ENCODE measurements at places on chromosomes 7 and 10.

- DNase-seq, result no peak
Measured at GRCh38 chr7:127885222-127885772, 145.9 kb downstream of the LRRC4 start.

- DNase-seq, result no peak
Measured at GRCh38 chr7:44750921-44751571, 2.4 kb downstream of the ZMIZ2 start.

GRCh38 chr7:91235211-91235832 is 28.9 kb upstream of the FZD1 start:
- DNase-seq, result no peak

GRCh38 chr10:92508866-92509265 is 65.0 kb downstream of the IDE start:
- DNase-seq, result no peak

DNA sequence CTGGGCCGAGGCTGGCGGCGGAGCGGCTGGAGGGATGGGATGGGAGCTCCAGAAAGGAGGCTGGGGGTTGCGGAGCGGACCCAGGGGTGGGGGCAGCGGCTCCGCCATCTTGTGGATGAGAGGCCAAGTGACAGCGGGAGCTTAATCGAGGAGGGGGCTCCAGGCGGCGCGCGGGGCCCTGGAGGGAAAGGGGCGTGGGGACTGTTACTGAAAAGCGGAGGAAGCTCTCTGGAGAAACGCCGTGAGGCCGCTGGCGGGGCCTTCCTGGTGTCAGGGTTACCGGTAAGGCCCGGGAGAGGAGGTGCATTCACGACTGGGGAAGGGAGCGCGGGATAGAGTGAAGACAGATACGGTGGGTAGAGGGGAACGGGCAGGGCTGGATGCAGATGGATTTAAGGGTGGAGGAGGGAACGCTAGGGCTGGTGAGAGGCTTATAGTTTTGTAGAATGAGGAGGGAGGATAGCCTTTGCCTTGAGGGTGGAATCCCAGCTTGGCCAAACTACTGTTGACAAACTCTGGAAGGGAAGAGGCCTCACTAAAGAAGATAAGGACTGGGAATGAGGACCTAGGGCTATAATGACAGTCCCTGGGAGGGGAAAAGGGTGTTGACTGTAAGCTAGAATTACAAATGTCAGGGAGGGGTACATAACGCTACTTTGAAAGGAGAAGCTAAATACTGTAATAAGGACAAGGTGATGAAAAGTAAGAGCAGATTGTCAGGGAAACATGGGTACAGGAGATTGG is 535 bp downstream of the BTRC start:
- DNase-seq, result no peak

DNA sequence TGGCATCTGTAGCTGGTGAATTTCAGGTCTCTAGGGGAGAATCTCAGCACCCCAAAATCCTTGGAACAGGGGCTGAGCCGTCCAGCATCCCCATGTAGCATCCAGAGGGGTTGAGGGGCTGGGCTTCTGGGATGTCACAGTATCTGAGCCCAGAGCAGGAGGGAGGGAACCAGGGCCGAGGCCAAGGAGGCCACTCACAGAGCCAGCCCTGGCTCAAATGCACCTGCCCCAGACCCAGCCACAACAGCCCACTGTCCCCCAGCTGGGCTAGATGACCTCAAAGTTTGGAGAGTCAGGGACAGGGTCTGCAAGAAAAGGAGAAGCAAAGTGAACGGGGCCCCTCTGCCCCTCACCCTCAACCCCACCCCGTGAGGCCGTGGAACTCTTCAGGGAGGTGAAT is 22.3 kb downstream of the VSIR start:
- DNase-seq, result no peak

- DNase-seq, result no peak
Measured at GRCh38 chr7:106704000-106704840, 43.3 kb upstream of the CCDC71L start.

GRCh38 chr7:105268511-105269392 is 120.0 kb downstream of the SRPK2 start:
- no peak for DNase-seq

- DNase-seq, result no peak
Measured at GRCh38 chr10:108064746-108065260, 900.3 kb upstream of the SORCS1 start.

GRCh38 chr10:94092848-94093247 is 99.1 kb downstream of the PLCE1 start:
- no peak for DNase-seq

GRCh38 chr10:23417254-23417653 is 21.6 kb upstream of the OTUD1 start:
- DNase-seq, result no peak

- no peak for DNase-seq
Measured at GRCh38 chr10:62662486-62662885, 142.0 kb upstream of the ADO start.

- no peak for DNase-seq
Measured at GRCh38 chr7:40907286-40907685, 772.5 kb downstream of the SUGCT start.

GRCh38 chr10:113283189-113283588 is 269.7 kb upstream of the HABP2 start:
- no peak for DNase-seq

- DNase-seq, result no peak
Measured at GRCh38 chr7:95950698-95951097, 178.3 kb downstream of the DYNC1I1 start.

DNA sequence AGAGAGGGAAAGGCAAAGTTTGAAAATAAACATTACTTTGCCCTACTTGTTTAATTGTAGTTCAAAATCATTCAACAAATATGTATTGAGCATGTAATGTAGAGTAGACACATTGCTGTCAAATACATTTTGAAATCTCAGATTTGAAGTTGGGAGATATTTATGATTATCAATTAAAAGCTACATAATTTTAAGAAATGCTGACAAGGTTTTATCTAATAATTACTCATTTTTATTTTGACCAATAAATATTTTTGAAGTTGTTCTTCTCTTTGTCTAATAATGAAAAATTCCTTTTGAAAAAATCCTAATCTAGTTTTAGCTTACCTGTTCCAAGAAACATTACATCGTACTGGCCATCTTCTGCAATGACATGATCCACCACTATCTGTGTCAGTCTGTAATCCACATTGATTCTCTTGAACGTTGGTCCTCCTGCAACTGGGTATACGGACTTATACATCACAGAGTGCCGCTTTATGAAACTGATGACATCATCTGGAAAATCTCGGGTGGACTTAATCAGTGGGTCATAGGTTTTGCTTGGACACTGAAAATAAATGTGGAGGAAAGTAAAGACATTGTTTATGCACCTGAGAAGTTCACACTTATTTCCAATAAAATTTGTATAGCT is 164.7 kb downstream of the SEMA3D start:
- DNase-seq, result no peak

DNA sequence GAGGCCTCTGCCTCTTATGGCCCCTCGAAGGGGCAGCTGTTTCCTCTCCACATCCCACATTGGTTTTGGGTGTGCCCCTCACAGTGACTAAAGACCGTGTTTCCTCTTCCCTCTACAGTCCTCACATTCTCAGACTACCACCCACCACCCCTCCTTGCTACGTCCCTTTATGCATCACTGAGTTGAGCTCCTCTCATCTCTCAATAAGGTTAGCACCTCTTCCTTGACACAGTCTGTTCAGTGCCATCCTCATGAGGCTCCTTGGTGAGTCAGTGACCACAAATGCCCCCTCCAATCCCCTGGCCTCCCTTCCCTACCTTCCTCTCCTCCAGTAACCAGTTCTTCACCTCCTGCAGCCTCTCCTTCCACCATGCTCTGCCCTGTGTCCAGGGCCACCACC is 239.1 kb upstream of the MYO3A start:
- no peak for DNase-seq

DNA sequence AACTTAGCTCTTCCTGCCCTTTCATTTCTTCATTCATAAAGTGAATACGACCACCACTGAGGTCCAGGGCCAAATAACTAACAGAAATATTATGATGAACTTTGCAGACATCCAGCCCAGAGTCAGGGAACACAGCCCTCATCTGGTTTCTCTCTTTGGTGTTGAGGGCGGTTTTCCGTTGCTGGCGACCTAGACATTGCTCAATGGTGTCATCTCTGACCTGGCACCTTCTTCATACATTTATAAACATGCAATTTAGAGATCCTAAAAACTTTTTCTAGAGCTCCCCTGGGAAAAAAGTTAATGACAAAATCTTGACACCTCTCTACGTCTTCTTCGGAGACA is 324 bp upstream of the TET1 start:
- no peak for DNase-seq

GRCh38 chr7:71868797-71869196 is 543.3 kb downstream of the CALN1 start:
- DNase-seq, result no peak

- no peak for DNase-seq
Measured at GRCh38 chr7:101342892-101343291, 19.8 kb upstream of the COL26A1 start.

DNA sequence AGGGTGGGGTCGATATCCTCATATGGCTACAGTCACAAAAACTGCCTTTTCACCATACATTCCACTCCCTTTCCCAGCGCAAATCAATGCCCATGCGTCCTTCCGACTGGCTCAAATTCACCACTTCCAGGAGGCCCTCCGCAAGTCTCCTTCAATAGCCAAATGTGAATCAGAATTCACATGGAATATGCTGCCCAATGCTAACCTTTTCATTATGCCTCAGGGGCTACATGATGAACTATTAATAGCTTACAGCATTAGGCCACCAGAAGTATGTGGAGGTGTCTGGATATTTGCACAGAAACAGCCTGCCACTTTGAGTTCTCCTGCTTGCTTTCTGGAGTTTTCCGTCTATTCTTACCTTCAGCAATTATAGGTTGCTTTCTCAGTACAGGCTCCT is 27.7 kb downstream of the RGS10 start:
- DNase-seq, result no peak

DNA sequence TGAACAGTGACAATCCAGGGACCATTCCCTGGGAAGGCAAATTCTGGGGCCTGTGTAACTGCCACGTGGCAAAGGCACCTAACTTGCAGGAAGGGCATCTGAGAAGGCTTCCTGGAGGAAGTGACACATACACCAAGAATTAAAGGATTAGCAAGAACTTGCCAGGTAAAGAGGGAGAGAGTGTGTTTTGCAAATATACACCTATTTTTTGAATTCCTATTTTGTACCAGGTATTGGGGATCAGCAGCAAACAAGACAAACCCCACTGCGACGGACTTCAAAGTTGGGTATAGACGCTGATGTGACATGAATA is 206.5 kb upstream of the ZMIZ1 start:
- no peak for DNase-seq

- DNase-seq, result no peak
Measured at GRCh38 chr7:55339033-55340000, 25.8 kb upstream of the LANCL2 start.
